Upper lobe of right lung (tissue), 1 donor: ENCODE measurements at places on chromosomes 12 and 14. TPM values are rescaled to one million over a fixed set of nuclear protein-coding genes. Genes with fewer than 3 reads are reported as not detected.

The CCDC197 gene
- total RNA-seq, result not detected

The SSPN gene
- 15.6 TPM for total RNA-seq

The OXA1L gene
- total RNA-seq, result 105 TPM

The RPGRIP1 gene
- total RNA-seq, result 1.7 TPM

The OR6J1 gene
- total RNA-seq, result not detected

The DPF3 gene
- total RNA-seq, result 0.90 TPM

The UBE2N gene
- 65.9 TPM for total RNA-seq

The NID2 gene
- total RNA-seq, result 17.9 TPM

- no peak overlapping the region for H3K27ac ChIP-seq
- H3K4me3 ChIP-seq, result no peak overlapping the region
- no peaks in the 10 kb centered on the region for H3K27me3 ChIP-seq
- no peaks in the 10 kb centered on the region for H3K36me3 ChIP-seq
Measured at GRCh38 chr12:41663598-41664265, 475.6 kb downstream of the PDZRN4 start.

DNA sequence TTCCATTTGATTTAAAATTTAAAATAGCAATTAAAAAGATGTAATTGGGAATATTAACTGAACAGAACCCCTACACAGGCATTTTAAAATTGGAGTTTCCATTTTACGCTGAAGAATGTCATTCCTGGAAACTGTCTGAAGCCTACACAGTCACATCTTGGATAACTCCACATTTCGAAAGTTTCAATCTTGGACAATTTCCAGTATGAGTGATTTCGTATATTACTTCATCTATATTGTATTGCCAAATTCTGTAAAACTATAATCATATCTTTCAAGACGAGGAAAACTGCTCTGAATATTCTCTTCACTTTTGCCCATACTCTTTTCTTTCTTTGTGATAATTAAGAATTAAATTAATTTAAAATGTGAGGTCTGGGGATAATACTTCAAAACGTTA lies 194.2 kb upstream of the ABCD2 start:
- no peaks in the 10 kb centered on the region for H3K27me3 ChIP-seq
- H3K4me1 ChIP-seq, result no peaks in the 10 kb centered on the region
- no peaks in the 10 kb centered on the region for H3K36me3 ChIP-seq
- no peak overlapping the region for H3K27ac ChIP-seq
- DNase-seq, result no peak

DNA sequence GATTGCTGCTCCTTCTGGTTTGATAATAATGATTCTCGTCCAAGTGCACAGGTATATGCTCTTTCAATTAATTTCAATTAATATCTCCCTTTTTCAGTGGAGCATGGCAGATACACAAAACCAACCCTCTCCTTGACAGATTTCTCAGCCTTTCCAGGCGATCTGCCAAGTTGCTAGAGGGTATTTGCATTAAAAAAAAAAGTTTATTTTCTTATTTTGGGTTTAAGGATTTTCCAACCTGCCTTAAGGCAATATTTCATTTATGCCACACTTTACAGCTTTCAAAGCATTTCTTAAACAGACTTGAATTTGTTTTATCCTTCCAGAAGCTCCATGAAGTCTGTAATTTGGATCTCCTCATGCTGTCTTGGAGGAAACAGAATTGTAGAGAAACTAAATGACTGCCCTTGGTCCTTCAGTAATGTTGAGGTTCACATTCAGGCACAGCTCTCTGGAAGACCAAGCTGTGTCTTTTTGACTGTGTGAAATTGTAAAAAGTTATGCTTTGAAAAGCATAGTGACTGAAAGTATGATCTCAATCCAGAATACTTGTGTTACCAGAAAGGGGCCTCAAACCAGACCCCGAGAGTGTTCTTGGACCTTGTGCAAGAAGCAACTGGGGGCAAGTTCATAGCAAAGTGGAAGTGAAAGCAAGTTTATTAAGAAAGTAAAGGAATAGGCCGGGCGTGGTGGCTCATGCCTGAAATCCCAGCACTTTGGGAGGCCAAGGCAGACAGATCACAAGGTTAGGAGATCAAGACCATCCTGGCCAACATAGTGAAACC lies 2.3 kb downstream of the DGLUCY start:
- peak overlapping the region; percentile 54 for H3K4me3 ChIP-seq
- no peak for DNase-seq
- peak overlapping the region; percentile 94 for H3K27ac ChIP-seq
- H3K27me3 ChIP-seq, result no peaks in the 10 kb centered on the region

- H3K27me3 ChIP-seq, result no peaks in the 10 kb centered on the region
- no peak for DNase-seq
- H3K4me3 ChIP-seq, result no peak overlapping the region
- no peak overlapping the region for H3K27ac ChIP-seq
Measured at GRCh38 chr14:106459971-106460730, 933.8 kb downstream of the TMEM121 start.

- H3K36me3 ChIP-seq, result no peaks in the 10 kb centered on the region
- H3K4me3 ChIP-seq, result no peak overlapping the region
- no peak for DNase-seq
- H3K27me3 ChIP-seq, result no peaks in the 10 kb centered on the region
Measured at GRCh38 chr14:79660053-79660939, 551.0 kb downstream of the DIO2 start.

DNA sequence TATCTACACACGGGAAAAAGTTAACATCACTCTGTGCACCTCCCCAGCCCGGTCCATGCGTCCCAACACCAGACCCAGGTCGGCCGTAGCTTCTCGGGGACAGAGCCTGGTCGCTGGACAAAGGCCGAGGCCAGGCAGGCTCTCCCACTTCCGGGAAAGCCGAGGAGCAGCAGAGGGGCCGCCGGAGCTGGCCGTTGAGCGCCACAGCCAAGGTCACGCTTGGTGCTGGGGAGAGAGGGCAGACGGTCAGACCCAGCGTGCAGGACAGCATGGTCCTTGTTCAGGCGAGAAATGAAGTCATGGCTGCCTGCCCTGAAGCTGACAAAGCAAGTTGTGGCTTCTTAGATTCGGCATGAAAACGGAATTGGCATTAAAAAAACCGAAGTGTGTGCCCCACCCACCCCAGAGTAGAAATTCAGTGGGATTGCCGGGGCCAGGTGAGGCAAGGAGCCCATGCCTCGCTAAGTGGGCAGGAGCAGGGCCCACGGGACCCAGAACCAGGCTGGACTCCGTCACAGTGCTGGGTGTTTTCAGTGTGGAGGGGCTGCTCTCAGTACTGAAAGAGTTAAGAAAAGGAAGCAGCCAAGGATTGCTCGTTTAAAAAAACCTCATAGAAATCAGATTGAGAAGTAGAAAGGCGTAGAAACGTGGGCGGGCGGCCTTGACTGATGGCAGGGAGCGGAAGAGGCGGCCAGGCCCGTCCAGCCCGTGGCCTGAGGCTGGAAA lies 4.3 kb downstream of the ARL6IP4 start:
- H3K4me3 ChIP-seq, result no peak overlapping the region
- no peaks in the 10 kb centered on the region for H3K27me3 ChIP-seq
- H3K36me3 ChIP-seq, result peaks cover 6% of the 10 kb centered on the region
- H3K4me1 ChIP-seq, result peaks cover 43% of the 10 kb centered on the region
- H3K27ac ChIP-seq, result peak overlapping the region; percentile 31
- no peak for DNase-seq

GRCh38 chr14:62126879-62127478 lies 364.8 kb downstream of the SNAPC1 start:
- DNase-seq, result no peak
- H3K4me3 ChIP-seq, result no peak overlapping the region
- no peaks in the 10 kb centered on the region for H3K36me3 ChIP-seq
- H3K27me3 ChIP-seq, result peaks cover 21% of the 10 kb centered on the region
- no peak overlapping the region for H3K27ac ChIP-seq

DNA sequence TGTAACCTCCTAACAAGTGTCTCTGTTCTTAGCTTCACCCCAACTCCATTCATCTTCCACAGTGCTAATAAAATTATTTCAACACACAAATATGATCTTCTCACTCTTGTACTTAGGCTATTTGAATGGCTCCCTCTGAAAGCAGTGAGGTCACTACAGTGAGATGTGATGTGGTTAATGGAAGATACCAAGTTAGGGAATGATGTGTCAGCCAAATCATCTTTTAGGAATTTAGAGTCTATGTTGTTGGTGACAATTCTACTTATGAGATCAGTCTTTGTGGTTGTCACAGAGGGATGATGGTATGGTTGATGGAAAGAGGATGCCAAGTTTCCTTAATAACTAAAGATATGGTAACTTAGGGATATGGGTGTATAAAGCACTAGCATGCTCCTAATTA lies 57.6 kb downstream of the POLR3B start:
- peaks cover 38% of the 10 kb centered on the region for H3K36me3 ChIP-seq
- H3K4me3 ChIP-seq, result no peak overlapping the region
- H3K27me3 ChIP-seq, result no peaks in the 10 kb centered on the region
- no peak for DNase-seq
- peaks cover 7% of the 10 kb centered on the region for H3K4me1 ChIP-seq
- no peak overlapping the region for H3K27ac ChIP-seq

- DNase-seq, result no peak
- no peaks in the 10 kb centered on the region for H3K27me3 ChIP-seq
- peak overlapping the region; percentile 26 for H3K27ac ChIP-seq
- H3K4me1 ChIP-seq, result peaks cover 11% of the 10 kb centered on the region
- peaks cover 41% of the 10 kb centered on the region for H3K36me3 ChIP-seq
- H3K4me3 ChIP-seq, result no peak overlapping the region
Measured at GRCh38 chr12:6392504-6392903, 8.5 kb downstream of the LTBR start.

DNA sequence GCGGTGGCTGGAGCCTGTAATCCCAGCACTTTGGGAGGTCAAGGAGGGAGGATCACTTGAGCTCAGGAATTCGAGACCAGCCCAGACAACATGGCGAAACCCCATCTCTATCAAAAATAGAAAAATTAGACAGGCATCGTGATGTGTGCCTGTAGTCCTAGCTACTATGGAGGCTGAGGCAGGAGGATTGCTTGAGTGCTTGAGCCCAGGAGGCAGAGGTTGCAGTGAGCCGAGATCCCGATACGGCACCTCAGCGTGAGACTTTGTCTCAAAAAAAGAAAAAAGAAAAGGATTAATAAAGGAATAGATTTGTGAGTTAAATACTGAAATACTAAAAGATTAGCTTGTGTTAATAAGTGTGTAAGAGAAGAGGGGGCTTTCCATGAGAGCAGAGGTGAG lies 29.4 kb downstream of the RPGRIP1 start:
- H3K27me3 ChIP-seq, result no peaks in the 10 kb centered on the region
- peaks cover 7% of the 10 kb centered on the region for H3K4me1 ChIP-seq
- H3K4me3 ChIP-seq, result peak overlapping the region; percentile 41

DNA sequence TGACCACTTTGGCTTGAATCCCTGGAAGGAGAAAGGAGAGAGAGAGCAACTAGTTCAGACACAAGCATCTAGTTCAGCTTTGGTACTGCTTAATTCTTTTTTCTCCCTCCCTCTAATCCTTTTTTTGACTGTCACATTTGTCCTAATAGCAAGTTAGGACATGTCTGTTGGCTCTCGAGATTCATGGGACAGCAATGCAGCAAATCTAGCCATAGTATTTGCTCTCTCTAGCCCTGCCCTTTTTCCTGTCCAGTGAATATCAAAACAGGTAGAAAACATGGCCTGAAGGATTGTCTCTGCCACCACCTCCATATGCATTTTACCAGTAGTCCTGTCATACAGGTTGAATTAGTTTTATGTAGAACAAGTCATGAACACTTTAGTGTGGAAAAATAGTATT lies 116.4 kb downstream of the PTPRB start:
- H3K36me3 ChIP-seq, result peaks cover 16% of the 10 kb centered on the region
- DNase-seq, result no peak
- H3K27me3 ChIP-seq, result no peaks in the 10 kb centered on the region
- no peak overlapping the region for H3K4me3 ChIP-seq
- H3K27ac ChIP-seq, result no peak overlapping the region

DNA sequence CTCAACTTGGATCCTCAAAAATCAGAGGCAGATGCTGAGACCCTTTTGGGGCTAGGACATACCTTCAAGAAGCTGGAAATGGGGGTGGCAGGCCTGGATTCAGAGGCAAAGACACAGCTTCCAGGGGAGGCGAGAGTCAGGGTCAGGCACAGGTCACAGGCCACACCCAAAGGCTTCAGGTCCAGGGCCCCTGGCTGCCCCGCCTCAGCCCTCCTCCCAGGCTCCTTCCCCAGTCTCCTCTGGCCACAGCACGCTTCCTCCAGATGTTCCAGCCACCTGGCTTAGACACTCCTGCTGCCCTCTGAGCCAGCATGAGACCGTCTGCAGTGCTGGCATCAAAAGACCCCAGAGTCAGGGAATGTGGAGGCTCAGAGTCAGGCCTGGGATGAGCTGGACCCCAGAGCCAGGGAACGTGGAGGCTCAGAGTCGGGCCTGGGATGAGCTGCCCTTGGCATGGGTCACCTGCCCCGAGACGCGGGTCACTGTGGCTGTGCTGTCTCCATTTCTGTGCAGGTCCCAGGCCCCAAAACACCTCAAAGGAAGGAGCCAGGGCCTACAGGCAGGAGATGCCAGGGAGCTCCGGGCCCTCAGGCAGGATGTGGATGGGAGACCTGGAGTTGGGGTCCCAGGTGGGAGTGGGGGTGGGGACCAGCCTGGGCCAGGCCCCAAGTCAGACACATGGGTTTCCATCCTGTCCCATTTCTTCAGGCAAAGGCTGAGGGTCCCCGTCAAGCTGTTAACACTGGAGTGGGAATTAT lies 58.9 kb downstream of the DIO3 start:
- no peaks in the 10 kb centered on the region for H3K4me1 ChIP-seq
- no peak overlapping the region for H3K4me3 ChIP-seq
- no peak overlapping the region for H3K27ac ChIP-seq

DNA sequence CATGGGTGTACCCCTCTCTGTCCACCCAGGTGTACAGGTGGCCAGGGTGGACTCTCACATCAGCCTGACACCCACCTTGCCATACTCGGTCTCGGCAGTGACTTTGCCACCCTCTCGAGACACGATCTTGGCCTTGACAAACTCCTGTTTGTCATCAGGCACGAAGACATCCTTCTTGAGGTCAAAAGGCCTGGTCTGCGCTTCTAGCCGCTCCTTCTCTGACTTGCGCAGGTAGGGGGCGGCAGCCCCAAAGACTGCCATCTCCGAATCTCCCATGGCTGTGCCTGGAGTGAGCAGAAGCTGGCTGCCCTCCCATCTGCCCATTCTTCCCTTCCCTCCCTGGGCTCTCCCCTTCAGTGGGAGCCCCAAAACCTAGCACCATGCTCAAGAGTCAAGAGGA lies 2.0 kb downstream of the MYH7 start:
- no peak overlapping the region for H3K4me3 ChIP-seq
- H3K27ac ChIP-seq, result no peak overlapping the region
- no peaks in the 10 kb centered on the region for H3K36me3 ChIP-seq
- H3K27me3 ChIP-seq, result no peaks in the 10 kb centered on the region
- DNase-seq, result no peak

- H3K27me3 ChIP-seq, result no peaks in the 10 kb centered on the region
- no peaks in the 10 kb centered on the region for H3K36me3 ChIP-seq
- H3K27ac ChIP-seq, result no peak overlapping the region
- H3K4me1 ChIP-seq, result no peaks in the 10 kb centered on the region
- H3K4me3 ChIP-seq, result no peak overlapping the region
Measured at GRCh38 chr12:117069926-117070900, 29.0 kb downstream of the TESC start.
